ENCODE measurements at places on chromosomes 5 and 9.

GRCh38 chr9:132364068-132364467 lies 9.3 kb upstream of the SETX start:
- no peak for DNase-seq

GRCh38 chr9:124680049-124680448 lies 91.1 kb downstream of the NR6A1 start:
- DNase-seq: no peak

- DNase-seq: no peak
Observed at GRCh38 chr5:14217587-14217986, 74.4 kb downstream of the TRIO start.

- peak; percentile 88 for DNase-seq
Observed at GRCh38 chr9:87494970-87495471, 2.6 kb upstream of the DAPK1 start.

All from MM.1S (cell line).